ENCODE measurements at places on chromosomes 4 and X. TPM values are rescaled to one million over a fixed set of nuclear protein-coding genes. Genes with fewer than 3 reads are reported as not detected.

Gene GAGE12E
- not detected for total RNA-seq

Gene MAGEA2B
- total RNA-seq: 2.2 TPM

Gene XKRX
- 0.34 TPM for total RNA-seq

Gene SMIM10
- not detected for total RNA-seq

Gene EPGN
- total RNA-seq: not detected

Gene NPY2R
- not detected for total RNA-seq

Gene CLDN2
- total RNA-seq: not detected

Gene PAGE1
- total RNA-seq: not detected

Gene NAA11
- 0.12 TPM for total RNA-seq

Gene TIMP1
- total RNA-seq: 62.8 TPM

Gene TKTL2
- not detected for total RNA-seq

Gene MAOA
- 0.47 TPM for total RNA-seq

Gene DCLK2
- total RNA-seq: 5.7 TPM

Gene GDPD2
- total RNA-seq: not detected

Gene PNMA6A
- total RNA-seq: not detected

Gene LCORL
- 17.1 TPM for total RNA-seq

Gene ARMCX1
- 71.7 TPM for total RNA-seq

Gene SORBS2
- not detected for total RNA-seq

Gene SMARCAD1
- 83.6 TPM for total RNA-seq

Gene CXCL1
- 0.23 TPM for total RNA-seq

Gene FREM3
- total RNA-seq: not detected

Gene RASSF6
- 0.08 TPM for total RNA-seq

Gene IL1RAPL2
- 0.06 TPM for total RNA-seq

Gene RPA4
- 1.0 TPM for total RNA-seq

Gene LYAR
- 60.2 TPM for total RNA-seq

Gene ARAP2
- total RNA-seq: 1.3 TPM

Gene SMR3B
- total RNA-seq: not detected

Gene ATP7A
- total RNA-seq: 10.5 TPM

Gene PPBP
- not detected for total RNA-seq

Gene ARX
- total RNA-seq: not detected

Gene MAP3K15
- 0.38 TPM for total RNA-seq

Gene UTP3
- 30.9 TPM for total RNA-seq

Gene DDX53
- total RNA-seq: not detected

Gene SMIM10L2A
- total RNA-seq: not detected

Gene PROM1
- 23.0 TPM for total RNA-seq

Gene GABRG1
- total RNA-seq: not detected

Gene WDR13
- 19.9 TPM for total RNA-seq

Gene NXF2B
- not detected for total RNA-seq

Gene FHDC1
- 2.0 TPM for total RNA-seq

Gene TRIML2
- total RNA-seq: not detected

Gene TRPC3
- total RNA-seq: 0.89 TPM

Gene XAGE2
- not detected for total RNA-seq

Gene WWC2
- total RNA-seq: 23.7 TPM

Gene GIMD1
- not detected for total RNA-seq

Gene ANKRD17
- total RNA-seq: 77.1 TPM

Gene SLIT2
- 2.3 TPM for total RNA-seq

Gene CXXC4
- 4.6 TPM for total RNA-seq

Gene ZXDA
- total RNA-seq: 1.3 TPM

All from SJCRH30 (cell line).